ENCODE measurements at places on chromosomes 7 and 10.

- no peak for DNase-seq
Measured at GRCh38 chr7:139479620-139480019, 3.9 kb downstream of the KLRG2 start.

- peak; percentile 98 for DNase-seq
Measured at GRCh38 chr7:47651355-47652317, 69.7 kb upstream of the TNS3 start.

- DNase-seq = no peak
Measured at GRCh38 chr7:89813081-89813480, 341.2 kb upstream of the STEAP1 start.

DNA sequence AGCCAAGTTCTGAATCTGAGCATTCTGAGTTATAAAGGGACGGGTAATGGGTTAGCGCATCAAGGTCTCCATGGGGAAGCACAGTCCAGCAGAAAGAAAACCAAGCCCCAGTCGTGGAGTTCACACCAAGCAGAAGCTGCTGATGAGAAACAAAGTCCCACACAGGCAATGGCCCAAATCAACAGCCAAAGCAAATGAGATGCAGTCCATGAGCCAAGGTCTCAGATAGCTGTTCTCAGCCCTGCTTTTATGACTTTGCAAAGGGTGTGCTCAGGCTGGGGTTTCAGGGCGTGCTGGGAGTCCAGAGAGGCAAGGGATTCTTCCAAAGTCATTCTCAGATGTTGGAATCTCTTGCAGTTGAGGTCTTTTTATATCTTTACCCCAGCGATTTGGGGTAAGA is 32.0 kb downstream of the THNSL1 start:
- no peak for DNase-seq

- DNase-seq = no peak
Measured at GRCh38 chr10:79070081-79070605, 1.4 kb downstream of the ZMIZ1 start.

- DNase-seq = no peak
Measured at GRCh38 chr7:120256344-120257070, 16.5 kb upstream of the KCND2 start.

DNA sequence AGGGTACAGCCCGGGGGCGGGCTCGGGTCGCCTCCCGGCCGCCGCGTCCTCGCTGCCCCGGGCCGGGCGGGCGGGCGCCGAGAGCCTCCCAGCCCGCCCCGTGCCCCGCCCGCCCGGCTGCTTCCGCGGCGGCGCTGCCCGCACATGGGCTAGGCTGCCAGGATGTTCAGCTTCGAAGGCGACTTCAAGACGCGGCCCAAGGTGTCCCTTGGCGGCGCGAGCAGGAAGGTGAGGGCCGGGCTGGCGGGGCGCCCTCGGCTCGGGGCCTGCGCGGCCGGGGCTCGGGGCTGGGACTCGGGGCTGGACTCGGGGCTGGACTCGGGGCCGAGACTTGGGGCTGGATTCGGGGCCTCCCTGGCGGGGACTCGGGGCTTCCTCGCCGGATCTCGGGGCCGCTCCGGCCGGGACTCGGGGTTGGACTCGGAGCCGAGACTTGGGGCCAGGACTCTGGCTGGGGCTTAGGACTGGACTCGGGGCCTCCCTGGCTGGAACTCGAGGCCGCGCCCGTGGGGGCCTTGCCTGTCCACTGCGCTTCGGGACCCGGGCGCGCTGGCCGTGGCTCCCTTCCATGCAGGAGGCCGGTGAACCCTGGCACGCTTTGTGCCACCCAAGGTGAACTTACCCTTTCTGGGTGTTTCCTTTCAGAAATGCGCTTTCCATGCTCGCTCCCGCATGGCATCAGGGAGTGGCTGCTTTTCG is 534 bp downstream of the UBE3C start:
- no peak for DNase-seq

Measured in non-pigmented ciliary epithelial cell (primary cell).